ENCODE measurements at places on chromosomes 5 and 9.

DNA sequence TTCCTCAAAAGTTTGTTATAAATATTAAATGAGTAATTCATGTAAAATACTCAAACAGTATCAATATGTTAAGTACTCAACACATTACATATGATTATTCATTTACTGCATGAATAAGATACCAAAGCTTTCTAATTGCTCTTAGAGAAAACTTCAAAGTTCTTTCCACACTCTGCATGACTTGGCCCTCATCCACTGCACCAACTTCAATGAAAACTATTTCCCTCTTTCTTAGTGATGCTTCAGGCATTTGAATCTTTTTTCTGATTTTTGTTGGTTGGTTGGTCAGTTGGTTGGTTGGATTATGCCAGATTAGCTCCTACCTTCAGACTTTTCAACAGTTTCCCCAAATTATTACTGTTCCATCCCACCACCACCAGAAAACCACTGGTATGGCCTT, 314.7 kb upstream of the RGMB start:
- no peak for DNase-seq

DNA sequence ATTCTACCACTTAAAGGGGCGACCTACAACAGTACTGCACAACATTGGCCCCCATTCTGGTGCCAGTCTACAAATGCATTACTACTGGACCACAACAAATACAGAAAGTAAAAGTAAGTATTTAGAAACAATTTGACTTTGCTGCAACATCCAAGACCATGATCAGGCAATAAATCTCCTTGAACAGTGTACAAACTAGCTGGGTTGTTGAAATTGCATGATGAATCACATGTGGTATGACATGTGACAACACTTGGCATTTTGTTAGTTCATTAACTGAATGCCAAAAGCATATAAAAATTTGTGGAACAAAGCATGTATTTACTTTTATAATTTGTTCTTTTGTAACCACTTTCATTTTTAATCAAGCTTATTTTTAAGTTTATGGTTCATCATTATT, 270.5 kb downstream of the NFIB start:
- DNase-seq = no peak

GRCh38 chr5:8864053-8864452, 681.8 kb downstream of the SEMA5A start:
- DNase-seq = no peak

DNA sequence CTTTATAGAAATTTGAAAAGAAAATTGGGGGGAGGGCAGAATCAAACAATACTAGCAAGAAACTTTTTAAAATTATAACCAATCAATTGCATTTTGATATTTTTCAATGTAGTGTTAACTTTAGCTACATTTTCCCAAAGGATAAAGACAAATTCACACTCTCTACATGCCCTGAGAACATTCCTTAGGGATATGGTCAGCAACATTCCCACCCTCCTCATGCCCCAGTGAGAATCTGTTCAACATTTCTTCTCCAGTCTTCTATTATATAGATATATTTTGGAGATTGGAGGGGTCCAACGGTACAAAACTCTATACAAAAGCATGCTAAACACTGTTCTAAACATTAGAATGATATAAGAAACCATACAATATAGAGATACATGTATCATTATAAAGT, 11.6 kb upstream of the PRR16 start:
- no peak for DNase-seq
